Cardiac fibroblast (primary cell): ENCODE measurements at places on chromosomes 2 and 18.

GRCh38 chr18:46333431-46334135 lies 229.4 kb downstream of the HAUS1 start:
- DNase-seq: peak; percentile 21

- DNase-seq: no peak
Measured at GRCh38 chr18:68893354-68893753, 95.5 kb downstream of the CCDC102B start.

- DNase-seq: no peak
Measured at GRCh38 chr2:182804128-182804527, 62.3 kb downstream of the FRZB start.

GRCh38 chr2:147632198-147632597 lies 212.6 kb upstream of the ACVR2A start:
- no peak for DNase-seq

- DNase-seq: no peak
Measured at GRCh38 chr2:199144036-199144435, 313.7 kb downstream of the SATB2 start.

GRCh38 chr18:77461062-77461688 lies 211.5 kb downstream of the GALR1 start:
- DNase-seq: peak; percentile 70

DNA sequence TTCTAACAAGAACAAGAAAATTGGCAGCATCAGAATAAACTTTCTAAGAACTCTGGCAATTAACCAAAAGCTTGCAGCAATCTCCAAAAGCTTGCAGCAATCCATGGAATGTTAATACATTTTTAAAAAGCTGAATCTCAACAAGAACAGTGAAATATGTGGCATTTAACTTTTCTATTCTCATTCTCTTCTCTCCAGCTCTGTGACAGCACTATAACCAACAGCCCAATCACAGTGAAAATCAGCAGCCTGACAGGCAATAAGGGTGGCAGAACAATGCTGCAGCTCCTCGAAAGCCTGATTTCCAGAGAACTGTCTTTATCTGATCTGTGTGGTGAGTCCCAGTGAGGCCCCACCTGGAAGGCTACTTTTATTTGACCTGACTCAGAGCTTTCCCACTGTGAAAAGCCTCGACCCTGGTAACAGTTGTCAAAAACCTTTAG lies 60.0 kb downstream of the TMEM131 start:
- DNase-seq: peak; percentile 66

DNA sequence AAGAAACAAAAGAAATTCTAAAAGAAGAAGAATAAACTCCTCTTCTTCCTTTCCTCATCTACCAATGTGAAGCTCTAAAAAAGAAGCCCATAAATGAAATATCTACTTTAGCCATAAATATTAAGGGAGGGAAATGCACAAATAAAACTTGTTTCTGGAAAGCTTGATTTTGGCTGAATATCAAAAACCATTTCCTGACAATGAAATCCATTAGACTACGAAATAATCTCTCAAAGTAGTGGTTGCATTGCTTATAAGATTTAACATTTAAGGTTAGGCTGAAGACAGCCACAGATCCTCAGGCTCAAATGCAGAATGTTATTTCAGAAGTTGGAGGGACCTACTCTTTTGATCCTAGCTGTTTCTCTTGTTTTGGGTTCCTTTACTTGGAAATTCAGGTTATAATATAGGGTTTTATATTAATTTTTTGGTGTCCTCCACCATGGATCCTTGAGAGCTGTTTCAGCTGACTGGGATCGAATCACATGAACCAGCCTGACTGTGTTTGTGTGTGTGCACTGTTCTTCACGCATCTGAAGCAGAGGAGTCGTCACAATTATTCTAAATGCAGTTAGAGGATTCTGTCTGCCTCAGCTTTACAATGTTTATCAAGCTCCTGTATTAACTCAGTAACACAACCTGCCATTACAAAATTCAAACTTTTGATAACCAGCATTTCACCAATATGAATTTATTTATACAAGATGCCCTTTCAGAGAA lies 474.8 kb downstream of the ARHGAP15 start:
- peak; percentile 19 for DNase-seq

DNA sequence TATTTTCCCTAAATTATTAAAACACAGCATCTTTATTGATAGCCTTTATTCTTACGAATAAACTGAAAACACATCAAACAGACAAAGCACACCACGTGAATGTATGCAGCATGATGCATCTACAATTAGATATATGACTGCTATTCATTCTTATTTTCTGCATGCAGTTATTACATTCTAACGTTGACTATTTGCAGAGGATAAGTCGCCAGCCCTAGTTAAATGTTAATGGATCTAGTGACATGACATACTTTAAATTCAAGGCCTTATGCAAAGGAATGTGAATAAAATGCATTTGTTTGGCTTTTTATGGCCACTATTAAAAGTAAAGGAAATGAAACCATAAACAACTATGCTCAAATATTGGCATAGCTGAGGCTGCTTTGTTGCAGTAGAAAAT lies 172.4 kb downstream of the MAP2 start:
- no peak for DNase-seq

- DNase-seq: no peak
Measured at GRCh38 chr18:9293948-9294347, 40.6 kb upstream of the TWSG1 start.

- DNase-seq: peak; percentile 55
Measured at GRCh38 chr2:218168635-218169462, 2.1 kb upstream of the CXCR1 start.

GRCh38 chr2:161594445-161594844 lies 29.8 kb upstream of the SLC4A10 start:
- no peak for DNase-seq

DNA sequence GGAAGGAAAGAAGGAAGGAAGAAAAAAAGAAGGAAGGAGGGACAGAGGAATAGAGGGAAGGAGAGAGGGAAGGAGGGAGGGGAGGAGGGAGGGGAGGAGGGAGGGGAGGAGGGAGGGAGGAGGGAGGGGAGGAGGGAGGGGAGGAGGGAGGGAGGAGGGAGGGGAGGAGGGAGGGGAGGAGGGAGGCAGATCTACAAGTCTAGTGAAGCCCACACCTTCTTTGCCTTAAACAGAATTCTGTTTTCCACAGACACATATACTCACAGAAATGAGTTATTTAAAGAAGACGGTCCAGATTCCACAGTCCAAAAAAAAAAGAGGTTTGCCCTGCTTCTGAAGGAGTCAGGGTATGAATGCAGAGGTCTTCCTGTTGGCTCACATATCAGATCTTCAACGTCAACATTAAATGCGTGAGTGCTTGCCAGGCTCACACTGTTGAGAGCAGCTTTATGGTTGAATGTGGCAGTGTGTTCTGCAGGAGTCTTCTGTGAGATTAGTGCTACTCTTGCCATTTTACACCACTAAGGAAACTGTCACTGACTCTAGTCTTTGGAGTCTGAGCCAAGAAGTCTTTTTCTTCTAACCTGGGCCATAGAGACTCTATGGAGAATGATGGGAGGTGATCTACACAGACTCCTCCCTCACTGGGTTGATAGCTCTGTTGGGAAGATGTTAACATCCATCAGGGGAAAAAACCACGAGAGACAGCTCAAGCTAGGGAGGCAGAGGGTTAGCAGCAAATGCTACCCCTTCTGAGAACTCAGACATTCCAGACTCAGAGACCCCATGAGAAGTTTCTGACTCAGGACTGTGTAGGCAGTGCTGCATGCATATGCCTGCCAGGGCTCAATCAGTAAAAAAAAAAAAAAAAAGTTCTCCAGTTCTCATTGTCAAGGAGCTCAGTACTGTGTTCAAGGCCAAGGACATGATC lies 23.3 kb downstream of the PAX8 start:
- DNase-seq: no peak

DNA sequence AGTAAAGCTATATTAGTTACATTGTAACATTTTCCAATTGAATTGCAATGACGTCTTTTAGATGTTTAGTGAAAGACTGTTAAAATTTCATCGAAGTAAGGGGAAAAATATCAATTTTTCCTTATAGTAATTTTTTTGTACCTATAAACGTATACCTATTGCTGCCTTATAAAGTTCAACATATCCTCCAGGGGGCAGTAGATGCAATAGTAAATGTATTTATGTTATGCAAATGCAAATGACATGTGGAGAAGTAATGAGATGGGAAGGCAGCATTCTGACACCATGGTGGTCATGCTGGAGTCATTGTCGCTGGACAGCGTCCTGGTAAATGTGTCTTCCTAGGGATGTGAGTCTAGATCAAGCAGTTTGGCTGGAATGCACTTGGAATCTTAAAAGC lies 38.7 kb downstream of the MSTN start:
- peak; percentile 61 for DNase-seq

- no peak for DNase-seq
Measured at GRCh38 chr2:4012197-4012596, 308.8 kb downstream of the DCDC2C start.

DNA sequence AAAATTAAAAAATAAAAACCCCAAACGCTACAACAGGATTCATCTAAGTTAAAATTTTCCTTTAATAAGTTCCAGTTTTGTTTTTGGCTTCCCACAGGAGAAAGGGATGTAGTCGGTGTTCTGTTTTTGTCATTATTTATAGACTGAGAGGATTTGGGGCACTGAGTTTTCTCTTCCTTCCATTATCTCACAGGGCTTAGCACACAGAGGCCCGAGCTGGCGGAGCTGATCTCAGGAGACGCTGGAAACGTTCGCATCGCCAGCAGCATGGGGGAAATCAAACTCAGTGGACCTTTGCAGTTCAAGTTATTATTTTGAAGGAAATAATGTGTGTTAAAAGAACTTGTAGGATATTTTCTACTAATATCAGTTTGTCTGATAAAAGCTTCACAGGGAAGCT lies 669.7 kb upstream of the SALL3 start:
- no peak for DNase-seq

DNA sequence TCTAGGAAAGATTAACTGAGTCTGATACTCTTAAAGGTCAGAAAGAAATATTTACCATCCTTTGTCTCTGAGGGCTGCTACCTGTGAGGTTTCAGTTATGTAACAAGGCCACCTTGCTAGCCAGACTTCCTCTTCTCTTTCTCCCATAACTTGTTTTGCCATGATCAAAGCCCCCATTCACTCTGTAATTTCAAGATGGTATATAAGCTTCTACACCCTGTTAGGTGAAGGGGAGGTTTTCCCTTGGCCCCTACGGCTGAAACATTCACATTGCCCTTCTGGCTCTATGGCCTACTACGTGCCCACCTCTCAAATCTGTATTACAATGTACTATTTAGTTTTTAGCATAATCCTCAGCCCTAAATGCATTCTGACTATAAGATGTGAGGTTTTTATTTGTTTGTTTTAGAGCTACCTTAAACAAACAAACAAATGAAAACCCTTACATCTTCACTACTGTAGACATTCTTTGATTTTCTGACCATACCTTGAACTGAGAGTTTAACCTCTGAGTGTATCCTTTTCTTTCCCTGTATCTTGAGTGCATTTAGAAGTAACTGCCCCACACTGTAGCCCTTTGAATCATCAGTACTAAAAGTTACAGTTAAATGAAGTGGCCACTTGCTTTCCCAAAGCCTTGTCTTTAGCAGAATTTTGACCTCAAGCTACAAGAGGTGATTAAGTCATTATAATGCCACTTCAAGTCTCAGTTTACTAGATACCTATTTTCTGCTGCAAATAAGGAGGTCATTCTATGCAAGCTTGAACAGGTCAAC lies 332.2 kb downstream of the SOCS6 start:
- no peak for DNase-seq

DNA sequence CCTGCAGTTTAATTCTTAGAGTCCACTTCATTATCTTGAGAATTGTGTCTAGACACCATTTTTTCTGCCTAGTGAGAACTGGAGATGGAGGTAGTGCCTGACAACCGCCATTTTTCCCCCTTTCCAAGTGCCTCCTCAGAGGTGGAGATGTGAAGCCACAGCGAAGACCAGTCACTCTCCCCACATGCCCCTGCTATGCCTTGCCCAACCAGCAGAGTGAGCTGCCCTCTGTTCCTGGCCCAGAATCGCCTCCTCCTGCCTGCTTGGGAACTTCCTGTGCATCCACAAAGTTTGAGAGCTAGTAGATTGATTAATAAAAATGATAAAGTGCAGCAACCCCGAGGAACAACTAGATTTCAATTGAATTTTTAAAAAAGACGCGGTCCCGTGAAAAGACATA lies 123.3 kb downstream of the CLIP4 start:
- DNase-seq: peak; percentile 33

GRCh38 chr2:159891917-159892730 lies 94.1 kb upstream of the CD302 start:
- DNase-seq: peak; percentile 28

DNA sequence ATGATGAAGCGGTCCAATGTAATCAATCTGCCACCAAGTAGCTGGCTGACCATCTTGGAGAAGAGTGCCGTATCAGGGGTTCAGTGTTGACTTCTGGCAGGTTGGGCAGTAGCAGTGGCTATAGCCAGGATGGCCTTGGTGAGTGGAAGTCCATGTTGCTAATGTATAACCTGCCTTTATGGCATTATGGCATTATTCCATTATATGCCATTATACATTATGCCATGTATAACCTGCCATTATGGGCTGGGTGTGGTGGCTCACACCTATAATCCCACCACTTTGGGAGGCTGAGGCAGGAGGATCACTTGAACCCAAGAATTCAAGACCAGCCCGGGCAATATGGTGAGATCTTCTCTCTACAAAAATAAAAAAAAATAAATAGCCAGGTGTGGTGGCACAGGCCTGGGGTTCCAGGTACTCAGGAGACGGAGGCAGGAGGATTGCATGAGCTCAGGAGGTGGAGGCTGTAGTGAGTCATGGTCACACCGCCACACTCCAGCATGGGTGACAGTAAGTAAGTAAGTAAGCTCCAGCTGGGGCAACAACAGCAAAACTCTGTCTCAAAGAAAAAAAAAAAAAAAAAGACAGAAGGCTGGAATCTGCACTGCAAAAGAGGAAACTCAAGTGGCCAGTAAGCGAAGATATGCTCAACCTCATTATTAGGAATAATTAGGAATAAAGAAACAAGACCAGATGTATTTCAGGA lies 24.4 kb upstream of the EMILIN2 start:
- no peak for DNase-seq

DNA sequence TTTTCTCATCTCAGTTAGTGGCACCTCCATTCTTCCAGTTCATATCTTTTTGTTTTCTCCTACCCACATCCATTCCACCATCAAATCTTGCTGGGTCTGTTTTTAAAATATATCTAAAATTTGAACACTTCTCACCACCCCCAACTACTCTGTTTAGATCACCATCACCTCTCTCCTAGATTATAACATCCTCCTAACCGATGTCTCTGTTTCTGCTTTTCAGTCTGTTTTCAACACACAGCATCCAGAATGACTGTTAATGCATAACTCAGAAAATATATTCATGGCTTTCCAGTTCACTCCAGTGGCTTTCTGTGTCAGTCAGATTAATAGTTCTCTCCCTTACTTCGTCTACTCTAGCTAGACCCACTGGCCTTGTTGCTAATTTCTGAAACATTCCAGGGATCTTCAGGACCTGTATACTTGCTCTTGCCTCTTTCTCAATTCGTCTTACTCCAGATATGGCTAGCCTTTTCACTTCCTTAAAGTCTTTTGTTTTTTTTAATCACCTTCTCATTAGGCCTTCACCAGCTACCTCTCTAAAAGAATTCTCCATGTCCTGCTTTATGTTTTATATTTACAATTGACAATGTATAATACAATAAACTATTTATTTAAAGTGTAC lies 105.3 kb downstream of the COMMD1 start:
- DNase-seq: no peak
